ENCODE measurements at places on chromosomes 11 and 22.

- no peak for DNase-seq
Measured at GRCh38 chr11:106619320-106619990, 398.8 kb downstream of the GUCY1A2 start.

GRCh38 chr22:49206281-49206680 is 621.4 kb downstream of the BRD1 start:
- DNase-seq = peak; percentile 21

- DNase-seq = no peak
Measured at GRCh38 chr11:133902506-133902905, 54.3 kb downstream of the IGSF9B start.

DNA sequence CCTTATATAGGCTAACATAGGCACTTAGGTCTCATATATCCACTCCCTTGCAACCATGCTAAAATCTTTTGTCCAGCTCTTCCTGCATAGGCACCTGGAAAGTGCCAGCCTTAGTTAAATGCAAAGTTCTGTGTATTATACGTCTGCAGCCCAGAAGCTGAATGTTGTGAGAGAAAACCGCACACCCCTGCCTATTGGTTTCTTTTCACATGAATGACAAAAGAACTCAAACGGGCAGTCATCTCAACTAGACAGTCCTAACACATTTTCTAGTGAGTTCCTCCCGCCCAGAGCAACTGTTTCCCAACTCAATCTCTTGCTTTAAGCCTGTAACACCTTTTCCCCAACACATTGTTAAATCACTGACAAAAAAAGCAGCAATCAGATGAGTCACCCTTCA is 69.4 kb upstream of the SC5D start:
- DNase-seq = no peak

- no peak for DNase-seq
Measured at GRCh38 chr22:31897842-31898805, 46.2 kb upstream of the YWHAH start.

- DNase-seq = no peak
Measured at GRCh38 chr11:103608566-103608965, 427.9 kb upstream of the DDI1 start.

DNA sequence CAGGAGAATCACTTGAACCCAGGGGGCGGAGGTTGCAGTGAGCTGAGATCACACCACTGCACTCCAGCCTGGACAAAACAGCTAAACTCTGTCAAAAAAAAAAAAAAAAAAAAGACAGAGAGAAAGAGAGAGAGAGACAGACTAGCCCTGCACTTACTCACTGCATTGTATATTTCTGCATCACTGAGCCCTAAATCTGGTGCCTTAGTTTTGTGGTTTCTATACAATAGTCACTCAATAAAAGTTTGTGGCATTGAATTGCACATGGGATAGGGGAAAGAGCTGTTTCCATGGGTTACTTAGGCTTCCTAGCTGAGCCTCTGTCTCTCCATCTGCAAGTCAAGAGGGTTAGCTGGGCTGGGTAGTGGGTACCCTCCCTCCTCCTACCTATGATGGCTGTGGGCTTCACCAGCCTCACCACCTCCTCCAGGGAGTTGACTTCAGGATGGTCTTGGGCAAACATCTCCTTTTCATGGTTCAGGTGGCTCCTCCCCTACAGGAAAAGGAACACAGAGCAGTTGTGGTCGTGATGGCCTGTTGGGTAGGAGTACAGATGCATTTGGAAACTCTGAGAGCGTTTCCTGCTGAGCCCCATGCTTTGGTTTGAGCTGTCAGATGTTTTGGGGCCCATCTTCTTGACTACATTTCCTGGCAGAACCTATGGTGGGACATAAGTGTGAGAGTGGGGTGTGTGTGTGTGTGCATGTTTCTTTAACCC is 73.2 kb downstream of the CCDC81 start:
- no peak for DNase-seq

DNA sequence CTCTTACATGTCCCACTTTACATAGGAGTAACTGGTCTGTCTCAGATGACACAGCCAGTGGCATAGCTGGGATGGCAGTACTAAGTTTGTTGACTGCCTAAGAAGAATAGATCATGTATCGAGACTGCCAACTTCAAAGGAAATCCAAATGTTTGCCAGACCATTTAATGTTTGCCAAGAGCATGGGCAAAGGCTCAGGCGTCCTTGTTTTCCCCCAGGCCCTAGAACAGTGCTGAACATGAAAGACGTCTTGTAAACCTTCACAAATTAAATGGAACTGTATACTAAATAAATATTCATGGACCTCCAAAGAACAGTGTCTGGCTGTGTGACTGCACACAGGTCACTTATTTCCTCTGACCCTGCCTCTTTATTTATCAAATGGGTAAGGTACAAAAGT is 234.7 kb upstream of the CCDC90B start:
- no peak for DNase-seq

- DNase-seq = no peak
Measured at GRCh38 chr11:111148953-111149352, 96.6 kb upstream of the POU2AF2 start.

GRCh38 chr11:7020183-7020917 is at the start of the genes NLRP14 and ZNF214:
NLRP14 (plus strand) TSS chr11:7020479; CDS start chr11:7038587, 18,108 bp downstream.
ZNF214 (minus strand) TSS chr11:7020346; CDS start chr11:7002835, 17,511 bp downstream.
- peak; percentile 98 for DNase-seq

- DNase-seq = peak; percentile 80
Measured at GRCh38 chr11:35305670-35306382, 113.5 kb downstream of the SLC1A2 start.

DNA sequence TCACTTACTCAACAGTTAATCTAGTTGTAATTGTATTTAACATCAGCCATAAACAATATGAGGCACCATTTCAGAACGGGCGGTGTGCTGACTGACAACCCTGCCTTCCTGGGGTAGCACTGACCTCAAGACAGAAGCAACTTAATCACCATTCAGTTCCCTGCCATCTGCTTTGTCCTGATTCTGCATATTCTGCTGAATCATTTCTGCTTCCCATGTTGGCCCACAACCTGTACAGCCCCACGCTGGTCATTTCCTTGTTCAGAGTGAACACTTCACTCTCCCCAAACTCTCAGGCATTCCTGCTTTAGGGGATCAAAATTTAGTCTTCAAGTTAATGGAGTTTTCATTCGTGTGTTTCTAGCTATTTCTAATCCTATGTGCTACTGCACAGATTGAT is 132.3 kb upstream of the ZBED5 start:
- no peak for DNase-seq

DNA sequence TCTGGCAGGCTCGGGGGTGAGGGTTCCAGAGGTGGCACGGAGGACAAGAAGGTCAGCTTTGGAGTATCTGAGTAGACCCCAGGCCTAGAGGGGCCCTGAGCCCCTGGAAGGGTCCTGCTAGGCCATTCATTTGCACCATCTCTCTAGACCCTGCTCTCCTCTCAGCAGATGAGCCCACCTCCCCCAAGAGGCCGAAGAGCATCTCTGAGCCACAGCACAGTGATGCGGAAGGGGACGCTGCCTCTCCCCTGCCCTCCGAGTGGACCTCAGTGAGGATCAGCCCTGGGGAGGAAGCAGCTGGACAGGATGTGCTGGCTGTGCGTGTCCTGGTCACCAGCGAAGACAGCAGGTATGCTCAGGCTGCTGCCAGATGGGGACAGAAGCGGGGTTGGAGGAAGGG is 101.6 kb upstream of the PARVA start:
- peak; percentile 23 for DNase-seq

DNA sequence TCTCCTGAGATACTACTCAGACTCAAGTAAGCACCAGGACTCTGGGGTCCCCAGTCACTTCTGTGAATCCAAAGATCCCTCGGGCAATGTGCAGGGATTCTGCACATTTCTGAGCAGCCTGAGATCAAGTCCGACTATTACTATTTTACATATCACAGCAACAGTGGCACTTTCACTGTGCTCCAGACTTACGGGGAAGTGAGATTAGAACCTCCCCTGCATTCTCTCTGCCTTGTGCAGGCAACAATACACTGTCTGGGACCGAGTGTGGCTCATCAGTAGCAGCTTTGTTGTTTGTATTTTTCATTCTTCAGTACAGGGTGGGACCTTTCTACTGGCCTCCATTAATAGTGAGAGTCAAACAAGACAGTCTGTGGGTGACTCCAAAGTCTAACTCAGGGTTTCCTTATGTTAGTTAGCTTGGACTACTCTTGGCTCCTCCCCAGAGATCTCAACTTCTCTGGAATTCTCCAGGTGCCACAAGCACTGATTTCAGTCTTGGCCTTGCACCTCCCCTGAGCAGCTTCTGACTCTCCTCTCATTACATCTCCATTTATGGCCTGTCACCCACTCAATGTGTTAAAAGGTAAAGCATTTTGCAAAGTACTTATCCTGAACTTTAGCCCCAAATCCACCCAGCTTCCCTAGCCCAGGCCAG is 76.2 kb upstream of the TOP3B start:
- no peak for DNase-seq

- DNase-seq = no peak
Measured at GRCh38 chr11:72391638-72392423, 42.5 kb downstream of the CLPB start.

- DNase-seq = no peak
Measured at GRCh38 chr22:20231514-20232236, 36.4 kb downstream of the RTN4R start.

DNA sequence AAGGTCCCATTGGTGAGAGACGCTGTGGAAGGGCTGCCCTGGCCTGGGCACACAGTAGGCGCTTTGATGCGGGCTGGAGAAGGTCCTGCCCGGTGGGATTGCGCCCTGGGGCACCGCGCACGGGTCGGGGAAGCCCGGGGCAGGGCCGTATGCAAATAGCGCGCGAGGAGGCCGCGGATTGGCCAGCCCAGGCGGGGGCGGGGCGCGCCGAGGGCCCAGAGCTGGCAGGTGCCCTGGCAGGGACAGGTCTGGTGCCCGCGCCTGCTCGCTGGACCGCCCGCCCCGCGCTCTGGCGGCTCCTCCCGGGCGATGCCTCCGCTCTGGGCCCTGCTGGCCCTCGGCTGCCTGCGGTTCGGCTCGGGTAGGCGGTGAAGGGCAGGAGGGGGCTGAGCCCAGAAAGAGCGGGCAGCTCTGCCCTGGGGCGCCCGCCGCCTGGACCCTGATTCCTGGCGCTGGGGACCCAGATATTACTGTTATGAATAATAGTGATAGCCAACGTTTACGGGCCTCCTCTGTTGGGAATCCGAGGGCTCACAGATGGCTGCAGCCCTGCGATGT is at the start of gene UPK3A:
Gene UPK3A (plus strand): TSS at position 245 of the 558 bp plus-strand sequence. CDS start 65 bp downstream, at position 310.
- peak; percentile 96 for DNase-seq

DNA sequence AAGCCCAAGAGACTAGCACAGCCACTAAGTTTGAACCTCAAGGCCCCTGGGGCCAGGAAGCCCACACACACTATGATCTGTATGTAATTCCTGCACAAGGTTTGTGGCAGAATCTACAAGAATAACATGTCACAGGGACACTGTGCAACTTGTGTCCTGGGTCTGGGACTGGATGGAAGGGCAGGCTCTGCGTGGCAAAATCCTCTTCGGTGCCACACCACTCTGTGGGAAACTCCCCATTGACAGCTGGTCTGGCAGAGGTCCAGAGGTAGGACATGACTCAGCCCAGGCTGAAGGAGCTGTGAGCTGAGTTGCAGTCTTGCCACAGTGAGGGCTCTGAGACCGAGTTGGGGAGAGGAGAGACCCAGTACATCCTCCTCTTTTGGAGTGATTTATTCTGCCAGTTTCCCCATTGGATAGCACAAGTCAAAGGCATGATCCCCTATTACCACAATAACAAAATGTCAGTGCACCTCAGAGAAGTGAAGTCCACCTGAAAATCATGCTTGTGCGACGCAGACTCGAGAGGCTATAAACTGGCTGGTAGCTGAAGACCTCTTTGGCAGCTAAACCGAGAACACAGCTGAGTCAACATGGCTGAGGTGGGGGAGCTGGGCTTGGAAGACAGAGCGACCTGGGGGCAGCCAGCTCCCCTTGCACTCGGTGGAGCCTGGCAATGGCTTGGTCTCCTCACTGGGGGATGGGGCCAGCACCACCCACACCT is 23.3 kb upstream of the SERPIND1 start:
- no peak for DNase-seq

- no peak for DNase-seq
Measured at GRCh38 chr11:1138097-1138496, 19.7 kb upstream of the MUC5AC start.

DNA sequence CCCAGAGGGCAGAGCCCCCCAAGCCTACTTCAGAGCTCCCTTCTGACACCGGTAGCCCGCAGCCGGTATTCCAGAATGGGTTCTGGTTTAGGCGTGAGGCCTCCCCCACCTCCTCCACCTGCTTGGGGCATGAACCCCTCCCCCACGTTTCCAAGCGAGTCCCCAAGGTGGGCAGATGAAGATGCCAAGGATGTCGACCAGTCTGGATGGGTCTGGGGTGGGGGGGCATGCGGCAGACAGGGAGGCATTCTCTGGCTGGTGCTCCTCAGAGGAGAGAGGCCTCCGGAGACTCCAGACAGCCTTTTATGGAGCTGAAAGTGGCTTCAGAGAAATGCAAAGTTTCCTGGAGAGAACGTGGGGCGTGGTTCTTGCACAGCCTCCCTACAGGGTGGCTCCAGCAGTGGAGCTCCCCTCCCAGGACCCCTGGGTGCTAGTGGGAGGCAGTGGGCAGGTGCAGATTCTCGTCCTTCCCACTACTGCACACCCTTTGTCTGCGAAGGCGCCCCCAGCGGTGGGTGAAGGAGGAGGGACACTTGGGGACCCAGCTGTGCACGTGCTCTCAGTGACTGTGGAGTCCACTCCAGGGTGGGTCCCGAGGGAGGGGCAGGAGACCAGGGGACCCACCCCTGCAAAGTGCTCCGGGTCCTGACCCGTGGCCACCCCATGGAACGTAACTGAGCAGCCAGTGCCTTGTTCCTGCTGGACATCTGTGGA is 4.2 kb downstream of the CCND1 start:
- peak; percentile 66 for DNase-seq

DNA sequence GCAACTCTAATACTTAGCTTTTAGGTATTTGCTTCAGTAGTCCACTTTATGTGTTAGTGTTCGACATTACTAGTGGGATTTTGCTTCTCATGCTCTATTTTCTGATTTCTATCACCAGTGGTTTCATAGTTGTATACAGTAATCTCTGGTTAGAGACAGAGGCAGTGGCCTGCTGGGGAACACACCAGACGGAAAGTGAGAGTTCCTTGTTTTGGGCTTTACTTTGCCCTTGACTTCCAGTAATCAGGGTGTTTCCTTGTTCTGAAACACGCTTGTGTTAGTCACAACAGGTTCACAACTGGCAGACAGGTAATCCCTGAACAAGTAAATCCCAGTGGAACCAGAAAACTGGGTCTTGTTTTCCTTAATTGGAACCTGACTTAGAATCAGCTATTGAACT is 56.0 kb downstream of the PACS1 start:
- no peak for DNase-seq

GRCh38 chr11:68386331-68386978 is 74.1 kb downstream of the LRP5 start:
- no peak for DNase-seq

DNA sequence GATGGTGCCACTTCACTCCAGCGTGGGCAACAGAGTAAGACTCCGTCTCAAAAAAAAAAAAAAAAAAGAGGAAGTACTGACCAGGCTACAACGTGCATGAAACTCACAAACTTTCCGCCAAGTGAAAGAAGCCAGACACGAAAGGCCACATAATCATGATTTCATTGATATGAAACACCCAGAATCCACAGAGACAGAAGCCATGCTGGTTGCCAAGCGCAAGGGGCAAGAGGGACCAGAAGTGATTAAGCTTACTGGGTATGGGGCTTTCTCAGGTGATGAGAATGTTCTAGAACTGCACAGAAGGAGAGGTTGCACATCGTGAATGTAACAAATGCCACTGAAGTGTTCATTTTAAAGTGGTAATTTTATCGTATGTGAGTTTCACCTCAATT is 60.9 kb downstream of the CELSR1 start:
- no peak for DNase-seq

- DNase-seq = no peak
Measured at GRCh38 chr22:42335839-42336378, 65.5 kb upstream of the TCF20 start.
